Fibroblast of gingiva (primary cell): ENCODE measurements at places on chromosomes 5 and 9.

DNA sequence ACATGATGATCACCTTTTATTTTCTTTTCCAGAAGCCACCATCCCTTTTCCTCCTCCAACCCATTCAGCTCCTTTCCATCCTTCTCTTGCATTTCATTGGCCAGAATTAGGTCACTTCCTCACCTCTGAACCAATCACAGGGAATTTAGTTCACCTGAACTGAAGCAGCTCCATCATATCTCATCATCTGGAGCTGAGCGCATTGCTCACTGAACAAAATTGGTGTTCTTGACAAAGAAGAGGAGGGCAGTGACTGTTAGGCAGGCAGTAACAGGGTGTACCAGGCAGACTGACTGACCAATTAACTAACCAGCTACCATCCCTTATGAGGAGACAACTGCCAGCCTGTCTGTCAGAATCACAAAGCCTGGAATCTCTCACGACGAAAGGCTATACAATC lies 1.8 kb upstream of the ZNF354A start:
- no peak for DNase-seq

- peak; percentile 18 for DNase-seq
These were observed 115.0 kb upstream of the CACNA1B start for GRCh38 chr9:137762414-137763061.

GRCh38 chr9:137688725-137689124 lies 69.9 kb downstream of the EHMT1 start:
- DNase-seq: no peak

GRCh38 chr5:133257977-133258376 lies 206.2 kb downstream of the HSPA4 start:
- no peak for DNase-seq

GRCh38 chr5:111119856-111120255 lies 27.7 kb downstream of the WDR36 start:
- DNase-seq: no peak

DNA sequence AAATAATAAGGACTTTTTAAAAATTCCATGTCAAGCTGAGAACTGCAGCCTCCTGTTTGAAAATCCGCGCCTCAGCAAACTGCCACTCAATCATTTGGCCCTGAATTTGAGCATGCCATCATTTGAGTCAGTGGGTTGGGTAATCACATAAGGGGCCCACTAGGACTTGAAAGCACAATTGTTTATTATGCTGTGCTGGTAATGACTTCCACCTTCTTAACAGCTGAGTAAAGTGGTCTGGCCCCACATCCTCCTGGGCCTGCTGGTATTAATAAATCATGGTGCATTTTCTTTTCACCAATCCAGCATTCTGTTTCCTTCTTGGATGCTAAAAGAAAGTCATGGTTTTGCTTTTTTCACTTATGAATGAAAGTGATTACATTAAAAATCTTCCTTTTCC lies 103.0 kb upstream of the CTSL start:
- no peak for DNase-seq

- no peak for DNase-seq
These were observed 87.2 kb downstream of the HMCN2 start for GRCh38 chr9:130352586-130353285.

DNA sequence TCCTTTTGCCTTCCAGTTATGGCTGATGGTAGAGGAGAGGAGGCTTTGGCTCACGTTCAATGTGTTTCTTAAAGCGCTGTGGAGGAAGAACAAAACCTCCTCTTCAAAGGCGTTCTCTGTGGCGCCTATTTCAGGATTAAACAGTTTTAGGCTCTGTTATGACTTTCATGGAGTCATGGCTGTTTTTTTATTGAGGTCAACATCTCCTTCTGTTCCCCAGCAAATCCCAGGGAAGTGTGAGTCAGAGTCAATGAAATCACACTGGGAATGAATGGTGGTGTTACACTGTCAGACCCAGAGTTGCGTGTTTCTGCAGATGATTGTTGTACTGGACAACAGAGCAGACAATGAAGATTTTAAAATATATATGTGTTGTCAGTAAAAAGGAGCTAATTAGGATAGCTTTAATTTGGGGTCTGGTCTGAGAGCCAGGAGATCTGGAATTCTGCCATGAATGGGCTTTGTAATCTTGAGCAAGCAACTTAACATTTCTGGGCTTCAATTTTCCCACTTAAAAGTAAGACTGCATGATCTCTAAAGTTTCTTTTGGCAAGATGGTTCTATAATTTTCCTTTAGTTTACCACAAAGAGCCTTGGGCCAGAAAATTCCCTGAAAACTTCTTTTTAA lies 240.7 kb downstream of the CSNK1G3 start:
- DNase-seq: peak; percentile 51

GRCh38 chr5:57325678-57326397 lies 152.0 kb downstream of the GPBP1 start:
- peak; percentile 27 for DNase-seq

- no peak for DNase-seq
These were observed 123.8 kb downstream of the HSD17B3 start for GRCh38 chr9:96178153-96178552.

GRCh38 chr5:126477294-126478117 lies 54.3 kb downstream of the GRAMD2B start:
- DNase-seq: no peak

DNA sequence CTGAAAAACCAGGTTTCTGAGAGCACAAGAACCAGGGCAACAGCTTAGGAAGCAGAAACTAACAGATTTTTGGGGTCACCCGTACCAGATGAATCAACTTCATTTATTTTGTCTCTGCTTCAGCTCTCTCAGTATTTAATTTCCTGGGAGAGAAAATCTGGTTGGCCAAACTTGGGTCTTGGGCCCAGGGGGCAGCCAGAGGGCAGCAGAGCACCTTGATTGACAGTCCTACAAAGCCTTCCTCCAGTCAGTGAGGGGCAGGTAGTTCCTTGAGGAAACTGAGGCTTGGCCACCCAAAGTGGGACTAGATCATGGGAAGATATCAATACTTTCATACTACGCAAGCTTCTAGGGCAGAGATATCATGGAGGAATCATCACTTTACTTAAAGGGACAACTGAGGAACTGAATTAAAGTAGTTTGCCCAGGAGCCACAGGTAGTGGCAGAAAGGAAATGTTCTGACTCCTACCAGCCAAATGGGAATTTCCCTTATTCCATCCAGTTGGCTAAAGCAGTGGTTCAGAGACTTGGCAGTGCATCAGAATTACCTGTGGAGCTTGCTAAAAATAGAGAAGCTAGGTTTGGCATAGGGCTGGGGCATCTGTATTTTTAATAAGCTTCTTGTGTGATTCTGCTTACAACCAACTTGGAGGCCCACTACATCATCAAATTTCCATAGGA lies 21.5 kb upstream of the ARHGAP26 start:
- no peak for DNase-seq

DNA sequence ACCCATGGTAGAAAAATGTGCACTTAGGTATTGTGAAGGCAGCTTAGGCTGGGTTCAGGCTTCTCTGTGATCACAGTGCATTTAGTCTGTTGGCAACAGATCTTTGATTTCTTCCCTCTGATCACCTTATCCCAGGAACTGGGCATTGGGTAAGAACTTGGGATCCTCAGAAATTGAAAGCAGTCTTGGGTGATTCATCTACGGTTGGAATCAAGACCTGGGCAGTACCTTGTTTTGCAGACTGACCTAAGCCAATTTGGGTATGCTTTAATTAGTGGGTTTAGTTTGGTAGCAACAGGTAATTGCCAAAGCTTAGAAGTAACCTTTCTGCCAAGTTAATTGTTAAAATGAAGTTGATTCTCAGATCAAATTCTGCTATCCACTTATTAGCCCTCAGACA lies 17.8 kb downstream of the ENTREP1 start:
- DNase-seq: no peak

GRCh38 chr5:102481054-102481715 lies 17.6 kb downstream of the SLCO6A1 start:
- DNase-seq: peak; percentile 9
